ENCODE measurements at places on chromosomes 7 and 10.

DNA sequence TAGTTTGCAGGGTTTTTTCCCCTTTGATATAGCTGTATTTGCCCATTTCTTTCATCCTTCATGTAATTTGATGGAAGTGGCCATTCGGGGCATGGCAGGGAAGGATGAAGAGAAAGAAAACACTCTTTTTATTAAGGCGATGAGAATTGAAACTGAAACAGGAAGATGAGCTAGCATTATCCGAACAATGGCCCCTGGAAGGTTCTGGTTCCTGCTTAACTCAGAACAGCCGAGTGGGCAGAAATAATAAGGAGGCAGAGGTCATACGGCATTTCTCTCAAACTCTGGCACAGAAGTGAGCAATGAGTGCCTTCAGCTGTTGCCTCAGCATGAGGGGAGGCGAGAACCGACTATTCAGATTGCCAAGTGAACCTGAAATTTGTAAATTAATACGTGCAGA is 113.2 kb upstream of the MYO3A start:
- DNase-seq: no peak

DNA sequence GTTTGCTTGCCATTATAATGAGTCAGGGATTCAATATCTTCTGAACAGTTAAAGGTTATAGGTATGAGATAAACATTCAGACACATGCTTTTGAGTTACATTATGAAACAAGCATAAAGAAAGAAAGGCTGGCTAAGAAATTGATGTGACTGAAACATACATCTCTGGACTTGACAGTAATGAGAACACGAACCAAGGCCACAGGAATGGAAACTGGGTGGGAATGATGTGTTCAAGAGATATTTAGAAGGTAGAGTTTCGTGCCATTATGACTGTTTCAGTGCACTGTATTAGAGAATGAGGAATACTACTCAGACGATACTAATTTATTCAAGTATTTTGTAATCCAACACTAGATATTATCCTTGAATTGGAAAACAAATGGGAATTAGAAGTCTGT is 332.1 kb upstream of the MAGI2 start:
- no peak for DNase-seq

GRCh38 chr7:116724560-116725231 is 52.7 kb downstream of the MET start:
- no peak for DNase-seq

GRCh38 chr7:14124716-14125115 is 135.2 kb upstream of the ETV1 start:
- no peak for DNase-seq

DNA sequence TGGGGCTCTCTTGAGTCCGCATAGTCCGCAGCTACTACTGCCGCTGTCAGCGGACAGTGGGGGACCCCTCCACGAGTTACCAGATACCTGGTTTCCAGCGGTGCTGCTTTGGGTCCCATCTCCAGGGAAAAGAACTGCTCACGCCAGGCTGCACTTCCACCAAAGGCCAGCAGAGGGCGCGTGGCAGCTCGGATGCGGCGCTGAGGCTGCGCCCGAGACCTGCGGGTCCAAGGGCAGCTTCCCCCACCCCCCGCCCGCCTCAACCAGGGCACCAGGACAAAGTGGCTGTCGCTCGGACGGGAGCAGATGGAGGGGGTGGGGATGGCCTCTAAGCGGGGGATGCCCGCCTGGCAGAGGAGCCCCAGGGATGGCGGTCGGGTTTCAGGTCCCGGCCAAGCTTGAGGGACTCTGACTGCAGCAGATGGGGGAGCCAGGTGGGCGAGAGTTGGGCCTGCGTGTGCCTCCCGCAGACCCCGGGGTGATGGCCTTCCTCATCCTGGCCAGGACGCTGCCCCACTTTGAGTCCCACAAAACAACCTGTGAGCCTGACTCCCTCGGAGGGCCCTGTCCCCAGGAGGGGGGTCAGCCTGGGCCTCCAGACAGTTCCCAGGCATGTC is 23.8 kb upstream of the ZNF735 start:
- DNase-seq: no peak

GRCh38 chr10:20276127-20276979 is 460.1 kb downstream of the PLXDC2 start:
- no peak for DNase-seq

DNA sequence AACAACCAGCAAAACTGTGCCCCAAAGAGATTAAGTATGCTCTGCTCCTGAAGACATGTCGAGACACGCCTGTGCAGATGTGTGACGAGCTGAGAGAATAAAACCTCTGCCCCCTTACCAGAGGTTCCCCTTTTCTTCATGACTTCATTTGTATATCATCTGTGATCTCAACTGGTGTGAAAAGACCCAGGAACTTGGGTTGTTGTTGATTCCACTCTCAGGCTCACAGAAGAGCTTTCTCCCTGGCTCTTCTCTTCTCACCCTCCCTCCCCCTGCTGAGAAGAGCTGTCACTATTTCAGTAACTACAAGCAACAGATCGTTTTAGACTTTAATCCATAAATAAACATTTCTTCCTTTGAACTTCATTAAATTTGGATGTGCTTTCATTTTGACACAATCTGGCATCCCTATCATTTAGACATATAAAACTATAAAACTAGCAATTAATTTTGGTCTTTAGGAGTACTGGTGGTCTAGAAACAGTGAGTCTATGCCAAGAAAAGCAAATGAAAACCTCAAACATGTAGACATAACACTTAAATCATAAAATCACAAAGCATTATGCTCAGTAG is 179.3 kb upstream of the FZD8 start:
- no peak for DNase-seq

GRCh38 chr7:121561717-121562116 is 165.6 kb upstream of the FAM3C start:
- no peak for DNase-seq

DNA sequence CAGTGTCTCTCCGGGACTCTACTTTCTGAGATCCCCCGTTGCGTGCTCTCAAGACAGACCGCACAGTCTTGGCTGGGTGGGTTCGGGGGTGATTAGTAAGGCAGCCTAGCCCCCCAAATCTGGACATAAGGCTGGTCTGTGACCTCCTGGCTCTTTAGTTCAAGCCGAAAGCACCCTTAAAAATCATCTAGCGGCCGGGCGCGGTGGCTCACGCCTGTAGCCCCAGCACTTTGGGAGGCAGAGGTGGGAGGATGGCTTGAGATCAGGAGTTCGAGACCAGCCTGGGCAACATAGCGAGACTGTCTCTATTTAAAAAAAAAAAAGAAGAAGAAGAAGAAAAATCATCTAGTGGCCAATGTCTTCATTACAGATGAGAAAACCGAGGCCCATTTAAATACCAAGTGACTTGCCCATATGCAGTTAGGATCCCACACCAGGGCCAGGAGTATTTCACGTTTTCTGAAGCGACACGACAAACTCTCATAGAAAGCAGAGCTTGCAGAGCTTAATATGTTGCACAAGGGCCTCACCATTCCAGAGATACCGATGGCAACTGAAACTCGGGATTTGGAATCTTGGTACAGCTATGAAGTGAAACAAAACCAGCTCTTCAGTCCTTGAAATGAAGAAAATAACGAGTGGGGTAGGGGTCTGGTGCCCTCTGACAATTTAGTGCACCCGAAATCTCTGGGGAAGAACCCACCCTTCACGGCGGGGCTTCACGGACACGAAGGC is 703 bp upstream of the HILPDA start:
- DNase-seq: no peak

DNA sequence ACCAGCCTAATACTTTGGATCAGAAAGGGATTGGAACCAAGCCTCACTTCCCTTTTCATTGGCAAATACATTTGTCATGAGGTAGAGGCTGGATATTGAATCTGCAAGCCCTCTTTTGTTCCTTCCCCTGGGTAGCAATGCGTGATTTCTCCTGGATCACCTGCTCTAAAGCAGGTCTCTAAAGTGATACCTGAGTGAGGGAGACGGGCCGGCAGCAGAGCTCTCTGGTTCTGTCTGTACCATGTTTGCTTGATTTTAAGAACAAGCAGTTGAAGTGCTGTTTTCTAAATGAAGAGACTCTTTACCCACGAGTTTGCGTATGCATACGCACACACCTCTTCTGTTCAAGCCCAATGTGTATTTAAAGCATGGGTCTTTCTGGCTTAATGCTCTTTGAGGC is 41.1 kb downstream of the GARS1 start:
- no peak for DNase-seq

GRCh38 chr10:11178606-11179515 is 161.2 kb downstream of the CELF2 start:
- DNase-seq: no peak

GRCh38 chr7:95798401-95798930 is 26.1 kb downstream of the DYNC1I1 start:
- peak; percentile 26 for DNase-seq

- no peak for DNase-seq
Measured at GRCh38 chr7:30237271-30237695, 47.1 kb upstream of the ZNRF2 start.

- DNase-seq: no peak
Measured at GRCh38 chr10:48819783-48820182, 119.9 kb downstream of the LRRC18 start.

DNA sequence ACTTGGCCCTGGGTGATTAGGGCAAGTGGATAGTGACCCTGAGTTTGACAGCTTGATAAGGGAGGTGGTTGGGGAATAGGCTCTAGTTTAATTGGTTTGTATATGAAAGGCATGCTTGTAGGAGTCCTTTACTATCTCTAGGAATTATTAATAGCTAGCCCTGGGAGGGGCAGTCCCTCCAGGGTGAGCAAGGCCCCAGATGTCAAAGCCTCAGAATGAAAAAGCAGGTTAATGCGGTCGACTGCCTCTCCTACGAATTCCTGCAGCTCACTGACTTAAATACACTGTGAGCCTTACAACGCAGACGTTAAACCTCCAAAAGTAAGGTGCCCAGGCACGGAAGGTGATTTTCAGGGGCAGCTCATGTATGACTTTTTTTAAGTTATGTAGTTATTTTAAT is 5.2 kb upstream of the BTBD16 start:
- no peak for DNase-seq

DNA sequence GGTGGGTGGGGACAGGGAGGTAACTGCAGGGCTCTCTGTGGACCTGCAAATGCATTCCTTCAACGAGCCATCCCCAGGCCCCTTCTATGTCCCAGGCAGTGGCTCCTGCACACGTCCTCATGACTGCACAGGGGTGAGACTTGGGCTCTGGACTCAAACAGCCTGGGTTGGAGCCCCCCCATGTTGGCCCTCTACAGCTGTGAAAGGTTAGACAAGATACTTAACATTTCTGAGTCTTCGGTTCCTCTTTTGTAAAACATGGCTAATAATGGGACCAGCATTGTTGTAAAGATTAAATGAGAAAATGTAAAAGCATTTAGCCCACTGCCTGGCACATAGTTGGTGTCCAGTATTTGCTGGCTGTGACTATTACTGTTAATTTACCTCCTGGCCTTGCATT is 41.8 kb downstream of the CHST3 start:
- DNase-seq: no peak

GRCh38 chr7:151078233-151079040 is 2.2 kb downstream of the FASTK start:
- DNase-seq: no peak

DNA sequence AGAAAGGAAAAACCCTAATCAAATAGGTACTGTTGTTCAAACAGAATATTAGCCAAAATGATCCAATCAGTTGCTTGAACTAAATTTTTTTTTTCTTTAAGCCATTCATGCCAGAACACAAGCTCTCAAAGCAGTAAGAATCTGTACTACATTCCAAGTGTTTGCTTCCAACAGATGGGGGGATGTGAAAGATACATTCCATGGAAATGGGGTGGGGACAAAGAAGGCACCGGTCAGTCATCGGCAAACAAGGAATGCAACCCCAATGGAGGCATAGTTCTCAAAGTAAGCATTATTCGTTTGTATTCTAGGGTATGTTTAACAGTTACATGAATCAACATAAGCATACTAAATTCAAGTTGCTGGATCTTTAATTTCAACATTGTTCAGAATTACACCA is 32.5 kb downstream of the C10orf143 start:
- DNase-seq: no peak

DNA sequence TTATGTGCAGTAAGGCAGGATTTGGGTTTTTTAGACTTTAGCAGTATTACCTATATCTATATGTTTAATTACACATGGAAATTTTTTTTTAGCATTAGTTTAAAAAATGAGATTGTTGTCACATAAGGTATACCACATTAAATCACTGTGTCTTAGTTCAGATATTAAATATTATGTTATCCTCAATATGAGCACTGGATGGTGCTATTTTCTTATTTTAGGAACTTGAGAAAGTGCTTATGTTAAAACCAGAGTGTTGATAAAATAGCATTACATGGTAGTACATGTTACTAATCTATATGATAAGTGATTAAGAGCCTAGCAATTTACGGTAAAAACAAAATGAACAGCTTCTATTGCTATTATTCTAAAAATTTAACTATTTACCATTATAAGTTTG is 28.8 kb downstream of the MIOS start:
- no peak for DNase-seq

DNA sequence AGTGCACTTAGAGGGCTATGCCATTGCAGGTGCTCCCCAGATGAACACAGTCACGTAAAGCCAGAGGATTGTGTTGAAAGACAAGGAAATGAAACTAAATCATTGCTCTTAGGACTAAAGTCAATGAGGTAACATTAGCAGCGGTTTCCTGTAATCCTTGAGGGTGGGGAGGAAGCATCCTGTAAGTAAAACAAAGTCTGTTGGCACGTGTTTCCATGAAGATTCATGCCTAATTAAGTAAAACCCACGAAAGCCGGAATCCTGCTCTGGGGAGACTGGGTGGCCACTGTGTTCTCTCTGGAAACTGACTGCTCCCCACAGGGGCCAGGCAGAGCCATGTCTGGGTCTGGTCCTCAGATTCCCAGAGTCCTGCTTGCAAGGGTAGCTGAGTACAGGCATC is 18.3 kb downstream of the STEAP1B start:
- no peak for DNase-seq

- DNase-seq: no peak
Measured at GRCh38 chr7:109950821-109951564, 1139.9 kb upstream of the LRRN3 start.

DNA sequence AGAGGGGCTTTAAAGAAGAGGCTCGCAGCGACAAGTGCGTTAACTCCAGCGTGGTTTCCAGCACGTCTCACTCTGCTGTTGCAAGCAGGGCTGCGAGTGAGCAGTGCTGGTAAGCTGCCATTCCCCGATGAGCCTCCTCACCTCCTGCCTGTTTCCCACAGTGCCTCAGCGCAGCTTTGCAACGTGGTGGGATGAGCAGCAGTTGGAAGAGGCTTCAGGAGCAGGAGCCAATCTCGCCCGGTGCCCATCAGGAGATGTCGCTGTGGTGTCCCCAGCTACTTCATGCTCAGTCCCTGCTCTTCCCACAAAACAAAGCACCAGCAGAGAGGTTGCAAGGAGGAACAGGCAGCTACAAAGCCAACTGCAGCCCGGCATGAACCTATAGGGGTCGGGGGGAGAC is 2.4 kb upstream of the ADARB2 start:
- DNase-seq: no peak

DNA sequence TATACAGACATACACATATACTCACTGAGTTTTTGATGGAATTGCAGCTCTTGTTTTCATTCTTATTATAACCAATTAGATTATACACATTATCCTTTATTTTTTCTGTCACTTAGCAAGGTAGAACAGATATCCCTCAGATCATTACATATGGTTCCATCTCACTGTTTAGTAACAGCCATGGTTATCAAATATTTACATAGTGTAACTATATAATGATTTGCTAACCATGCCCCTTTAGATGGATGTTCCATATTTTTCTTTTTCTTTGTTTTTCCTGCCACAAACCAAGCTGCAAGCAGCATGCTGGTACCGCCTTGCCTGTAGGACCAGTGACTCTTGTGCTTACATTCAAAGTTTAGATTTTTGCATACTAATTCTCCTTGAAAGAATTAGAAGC is 163.4 kb upstream of the NFE2L3 start:
- DNase-seq: no peak
